ENCODE measurements at places on chromosomes 3 and 15.
A peak's percentile ranks its signal among the peaks of the same experiment; 100 is the strongest.

DNA sequence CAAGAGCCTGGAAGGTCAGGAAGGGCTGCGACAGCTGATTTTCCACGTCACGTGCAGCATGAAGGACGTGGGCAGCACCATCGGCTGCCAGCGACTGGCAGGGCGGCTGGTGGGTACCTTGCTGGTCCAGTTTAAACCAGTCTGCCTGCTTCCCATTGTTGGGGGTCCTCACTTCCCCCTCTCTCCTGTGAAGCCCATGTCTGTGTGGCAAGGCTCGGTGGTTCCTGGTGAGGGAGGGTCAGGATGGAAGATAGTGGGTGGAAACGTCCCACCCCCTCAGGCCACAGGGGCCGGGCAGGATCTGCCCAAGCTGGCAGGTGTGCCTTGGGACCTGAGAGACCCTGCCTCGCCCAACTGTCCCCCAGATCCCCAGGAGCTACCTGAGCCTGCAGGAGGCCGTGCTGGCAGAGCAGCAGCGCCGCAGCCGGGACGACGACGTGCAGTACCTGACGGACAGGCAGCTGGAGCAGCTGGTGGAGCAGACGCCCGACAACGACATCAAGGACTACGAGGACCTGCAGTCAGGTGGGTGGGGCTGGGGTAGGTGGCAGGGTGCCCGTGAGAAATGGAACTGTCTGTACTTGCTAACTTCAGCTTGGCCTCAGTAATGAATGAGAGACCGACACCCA is 108.2 kb downstream of the LRRK1 start:
- no peak for DNase-seq

- DNase-seq, result no peak
Measured at GRCh38 chr15:64693134-64693533, 82.3 kb downstream of the RBPMS2 start.

- no peak for DNase-seq
Measured at GRCh38 chr3:45944830-45945620, 1.8 kb downstream of the CXCR6 start.

- DNase-seq, result no peak
Measured at GRCh38 chr3:45951946-45952345, 8.7 kb downstream of the CXCR6 start.

- no peak for DNase-seq
Measured at GRCh38 chr15:82312586-82313349, 36.5 kb downstream of the GOLGA6L10 start.

DNA sequence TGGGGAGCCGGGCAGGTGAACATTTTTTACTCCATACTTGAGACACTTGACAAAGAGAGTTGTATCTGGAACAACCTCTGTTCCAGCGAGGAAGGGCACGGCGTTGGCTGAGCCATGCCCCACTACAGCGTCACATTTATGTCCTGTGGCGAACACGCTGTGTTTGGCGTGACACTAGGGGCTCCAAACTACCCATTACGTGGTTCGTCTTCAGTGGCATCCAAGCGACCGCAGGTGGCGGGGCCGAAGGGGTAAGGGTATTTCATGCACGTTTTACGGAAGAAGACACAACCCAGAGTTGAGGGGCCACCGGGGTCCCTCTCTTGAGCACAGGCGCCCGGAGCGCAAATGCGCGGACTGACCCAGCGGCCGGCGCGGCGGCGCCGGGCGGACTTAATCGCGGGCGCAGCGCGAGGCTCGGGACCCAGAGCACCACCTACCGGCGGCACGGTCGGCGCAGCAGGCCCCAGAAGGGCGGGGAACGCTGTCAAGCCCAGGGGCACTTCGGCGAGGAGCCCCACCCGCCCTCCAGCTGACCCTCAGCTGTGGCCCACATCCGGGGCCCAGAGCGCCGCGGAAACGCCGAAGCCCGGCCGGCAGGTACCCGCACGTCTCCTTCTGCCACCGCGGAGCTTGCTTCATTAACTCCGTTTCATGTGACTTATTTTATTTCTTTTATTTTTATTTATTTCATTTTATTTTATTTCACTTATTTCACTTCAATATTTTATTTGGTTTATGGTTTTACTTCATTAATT is 36.4 kb upstream of the TRIM71 start:
- peak; percentile 66 for DNase-seq

- no peak for DNase-seq
Measured at GRCh38 chr3:139470199-139470598, 6.1 kb downstream of the RBP2 start.

DNA sequence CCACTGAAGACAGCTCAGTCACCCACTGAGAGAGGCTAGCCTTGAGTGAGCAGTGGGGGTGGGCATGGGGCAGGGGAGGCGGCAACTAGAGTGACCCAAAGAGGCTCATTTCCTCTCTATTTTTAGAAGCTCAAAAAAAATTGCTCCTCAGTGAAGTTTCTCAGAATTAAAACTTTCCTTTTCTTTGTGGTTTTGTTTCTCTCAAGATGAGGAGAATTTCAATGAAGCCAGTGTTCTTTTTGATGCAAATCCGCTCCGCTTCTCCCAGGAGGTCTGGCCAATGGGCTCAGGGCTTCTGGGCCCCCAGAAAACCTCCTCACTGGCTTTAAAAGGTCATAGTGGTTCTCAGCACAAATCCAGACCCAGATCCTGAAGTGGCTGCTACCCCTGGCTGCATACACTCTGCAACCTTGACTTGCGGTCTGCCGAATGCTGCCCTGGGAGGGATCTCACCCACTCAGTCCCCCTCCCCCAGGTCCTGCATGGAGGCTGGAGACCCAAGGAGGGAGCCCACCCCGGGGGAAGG is at the start of gene ACSBG1:
TSS of gene ACSBG1 (minus strand) at position 51 of the 526 bp plus-strand sequence. CDS start 64 bp downstream, outside the sequence.
- DNase-seq, result no peak

GRCh38 chr3:197830967-197831313 is 39.9 kb downstream of the LRCH3 start:
- no peak for DNase-seq

DNA sequence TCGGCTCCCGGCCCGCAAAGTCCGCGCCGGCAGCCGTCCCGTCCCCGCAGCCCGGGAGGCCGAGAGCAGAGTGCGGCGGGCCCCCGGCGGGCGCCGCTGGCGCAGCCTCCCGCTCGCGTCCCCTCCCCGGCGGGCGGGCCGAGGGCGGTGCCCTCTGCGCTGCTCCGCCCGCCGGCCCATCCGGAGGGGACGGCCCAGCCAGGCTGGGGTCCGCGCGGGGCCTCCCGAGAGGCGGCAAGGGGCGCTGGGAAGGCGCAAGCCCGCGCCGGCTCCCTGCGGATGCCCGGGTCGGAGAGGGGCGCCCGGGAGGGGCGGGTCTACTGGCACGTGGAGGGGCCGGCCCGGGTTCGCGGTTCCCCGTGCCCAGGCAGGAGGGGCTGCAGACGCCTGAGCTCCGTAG is at the start of the genes CLCN2 and POLR2H:
TSS of gene CLCN2 (minus strand) at position 74 of the 400 bp plus-strand sequence. CDS start 126 bp downstream, outside the sequence.
TSS of gene POLR2H (plus strand) at position 179 of the 400 bp plus-strand sequence. CDS start 1,783 bp downstream, outside the sequence.
- DNase-seq, result peak; percentile 31

- no peak for DNase-seq
Measured at GRCh38 chr3:18757476-18757875, 332.3 kb upstream of the SATB1 start.

- DNase-seq, result peak; percentile 2
Measured at GRCh38 chr3:187368251-187369088, at the start of gene RTP4. Gene RTP4, plus strand, starts transcription at chr3:187368385. Its CDS starts 57 bp downstream, at chr3:187368442.

- no peak for DNase-seq
Measured at GRCh38 chr15:64045774-64046420, 388 bp downstream of the DAPK2 start.

DNA sequence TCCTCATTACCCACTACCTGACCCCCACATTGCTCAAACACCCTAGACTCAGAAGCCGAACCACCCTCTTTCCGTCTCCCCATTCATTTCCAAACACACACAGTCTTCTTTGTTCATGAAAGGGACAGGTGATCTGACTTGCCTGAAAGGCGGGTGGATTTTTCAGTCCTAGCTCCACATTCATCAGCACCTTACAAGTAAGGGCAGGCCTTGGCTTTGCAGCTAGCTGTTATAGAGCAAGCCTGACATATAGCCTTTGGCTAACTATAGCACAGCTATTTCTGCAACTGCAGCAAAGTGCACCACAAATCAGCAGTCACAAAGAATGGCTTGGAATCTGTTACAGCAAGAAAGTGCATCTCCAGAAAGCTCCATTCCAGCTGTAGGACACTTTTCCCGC is 139.8 kb downstream of the XXYLT1 start:
- DNase-seq, result no peak

All from stimulated activated CD8-positive, alpha-beta memory T cell treated with anti-CD3 and anti-CD28 coated beads, Interleukin-2, amount 100 ng/mL, for 48 hours (primary cell).